Fibroblast of upper back skin (primary cell): ENCODE measurements at places on chromosomes 7 and 10.

DNA sequence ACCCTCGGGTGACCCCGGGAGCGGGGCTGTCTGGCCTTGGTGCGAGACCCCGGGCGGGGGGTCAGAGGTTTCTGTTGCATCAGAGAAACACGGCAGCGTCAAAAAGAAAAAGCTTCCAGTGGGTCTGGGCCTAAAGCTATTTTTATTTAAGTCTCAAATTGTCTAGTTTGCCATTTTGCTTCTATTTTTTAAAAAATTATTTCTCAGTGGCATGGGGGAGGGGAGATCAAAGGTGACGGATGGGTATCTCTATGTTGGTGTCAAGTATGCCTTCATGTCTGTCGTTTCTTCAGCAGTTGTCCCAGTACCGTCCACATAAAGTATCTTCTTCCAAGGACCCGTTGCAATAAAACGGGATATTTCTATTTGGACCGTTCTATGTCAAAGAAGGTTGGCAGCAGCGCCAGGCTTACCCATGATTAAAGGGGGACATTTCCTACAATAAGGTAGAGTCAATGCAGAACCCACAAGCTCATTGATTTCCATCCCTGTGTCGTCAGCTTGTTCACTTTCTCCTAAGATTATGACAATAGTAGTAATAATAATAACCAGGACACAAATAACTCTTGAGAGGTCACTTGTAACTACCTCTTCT lies 26.0 kb upstream of the VAX1 start:
- DNase-seq: no peak

GRCh38 chr7:33400214-33400538 lies 270.8 kb downstream of the BBS9 start:
- DNase-seq: no peak

- DNase-seq: no peak
Measured at GRCh38 chr7:142338633-142339501, 81.0 kb upstream of the PRSS58 start.

GRCh38 chr10:79982861-79983260 lies 34.0 kb upstream of the SFTPD start:
- DNase-seq: no peak

DNA sequence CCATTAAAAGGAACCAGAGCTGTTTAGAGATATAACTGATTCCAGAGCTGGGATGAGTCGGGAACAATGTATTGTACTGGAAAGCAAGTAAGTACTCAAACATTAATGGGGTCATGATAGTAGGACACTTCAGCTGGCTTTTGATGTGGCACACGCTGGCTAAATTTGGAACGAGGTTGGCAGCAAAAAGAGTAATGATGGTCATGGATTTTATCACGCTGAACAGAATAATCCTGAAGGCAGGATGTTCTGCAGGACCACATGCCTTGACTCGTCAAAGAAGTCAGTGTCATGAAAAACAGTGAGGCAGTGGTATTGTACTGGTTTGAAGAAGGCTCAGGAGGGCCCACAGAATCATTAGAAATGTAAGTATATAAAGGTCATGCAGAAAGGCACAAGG lies 220.3 kb downstream of the SNX13 start:
- no peak for DNase-seq

- DNase-seq: no peak
Measured at GRCh38 chr7:1569016-1569415, 816 bp downstream of the PSMG3 start.

DNA sequence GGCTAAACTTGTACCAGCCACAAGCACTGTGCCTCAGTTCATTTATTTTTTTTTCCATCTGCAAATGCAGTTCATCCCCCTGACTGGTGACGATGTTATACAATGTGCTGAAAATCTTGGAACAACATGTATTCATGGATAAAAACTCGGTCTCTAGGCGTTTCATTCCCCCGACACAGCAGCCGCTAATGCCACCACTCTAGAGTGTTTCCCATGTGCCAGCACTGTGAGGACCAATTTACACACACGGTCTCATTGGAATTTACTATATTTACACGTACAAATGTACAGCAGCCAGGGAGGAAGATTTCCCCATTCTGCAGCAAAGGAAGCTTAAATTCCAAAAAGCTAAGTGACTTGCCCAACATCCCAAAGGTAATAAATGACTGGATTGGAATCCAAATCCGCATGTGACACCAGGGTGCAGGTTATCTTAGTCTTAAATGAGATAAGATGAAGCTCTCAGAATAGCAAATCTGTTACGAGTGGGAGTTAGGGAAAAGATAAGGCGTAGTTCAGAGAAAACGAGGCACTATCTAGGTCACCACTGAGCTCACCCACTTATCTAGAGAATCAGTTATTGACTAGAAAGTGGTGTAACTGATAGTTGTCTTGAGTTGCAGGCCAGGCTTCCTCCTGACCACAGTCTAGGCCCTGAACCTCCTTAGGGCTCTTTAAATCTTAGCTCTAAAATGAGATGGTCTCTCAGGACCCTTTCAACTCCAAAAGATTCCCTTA lies 36.7 kb downstream of the FAM107B start:
- no peak for DNase-seq
